ENCODE measurements at places on chromosomes 1 and 21. TPM values are rescaled to one million over a fixed set of nuclear protein-coding genes. Genes with fewer than 3 reads are reported as not detected.

The SPRR2F gene
- not detected for total RNA-seq

The CCDC27 gene
- total RNA-seq, result not detected

The C1orf210 gene
- not detected for total RNA-seq

The CTBS gene
- 11.4 TPM for total RNA-seq

The IL23R gene
- not detected for total RNA-seq

The SLC25A34 gene
- 5.4 TPM for total RNA-seq

The LCE1F gene
- not detected for total RNA-seq

The FAM43B gene
- 1.6 TPM for total RNA-seq

DNA sequence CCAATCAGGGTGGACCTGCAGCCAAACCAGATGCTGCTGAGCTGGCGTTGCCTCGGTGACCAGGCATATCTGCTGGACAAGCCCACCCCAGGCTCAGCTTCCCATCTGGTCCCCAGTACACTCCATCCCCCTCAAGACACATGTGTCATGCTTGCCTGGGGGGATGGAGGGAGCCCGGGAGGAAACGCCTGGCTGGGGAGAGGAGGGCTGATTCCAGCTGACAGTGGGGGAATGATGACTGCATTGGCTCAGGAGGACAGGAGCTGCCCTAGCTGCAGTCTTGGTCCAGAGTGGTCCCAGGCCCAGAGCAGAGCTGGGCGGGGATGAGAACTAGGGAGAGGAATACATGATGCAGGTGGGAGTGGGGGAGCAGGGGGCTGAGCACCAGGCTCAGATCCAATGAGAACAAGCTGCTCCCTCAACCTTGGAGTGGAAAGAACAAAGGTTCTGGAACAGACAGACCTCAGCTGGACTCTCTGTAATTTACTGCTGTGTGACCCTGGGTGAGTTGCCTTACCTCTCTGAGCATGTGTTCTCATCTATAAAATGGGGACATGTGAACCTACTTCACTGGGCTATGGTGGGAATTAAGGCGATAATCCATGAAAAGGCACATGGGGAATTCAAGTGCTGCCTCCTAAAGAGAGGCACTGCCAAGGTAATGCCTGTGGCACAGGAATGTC lies 23.1 kb upstream of the ECE1 start:
- peak; percentile 50 for DNase-seq

GRCh38 chr1:185627761-185628501 lies 106.3 kb upstream of the HMCN1 start:
- DNase-seq, result no peak

GRCh38 chr1:9539829-9540550 lies 725 bp downstream of the SLC25A33 start:
- DNase-seq, result peak; percentile 66

- peak; percentile 47 for DNase-seq
Measured at GRCh38 chr1:28208818-28209441, 23.9 kb downstream of the DNAJC8 start.

DNA sequence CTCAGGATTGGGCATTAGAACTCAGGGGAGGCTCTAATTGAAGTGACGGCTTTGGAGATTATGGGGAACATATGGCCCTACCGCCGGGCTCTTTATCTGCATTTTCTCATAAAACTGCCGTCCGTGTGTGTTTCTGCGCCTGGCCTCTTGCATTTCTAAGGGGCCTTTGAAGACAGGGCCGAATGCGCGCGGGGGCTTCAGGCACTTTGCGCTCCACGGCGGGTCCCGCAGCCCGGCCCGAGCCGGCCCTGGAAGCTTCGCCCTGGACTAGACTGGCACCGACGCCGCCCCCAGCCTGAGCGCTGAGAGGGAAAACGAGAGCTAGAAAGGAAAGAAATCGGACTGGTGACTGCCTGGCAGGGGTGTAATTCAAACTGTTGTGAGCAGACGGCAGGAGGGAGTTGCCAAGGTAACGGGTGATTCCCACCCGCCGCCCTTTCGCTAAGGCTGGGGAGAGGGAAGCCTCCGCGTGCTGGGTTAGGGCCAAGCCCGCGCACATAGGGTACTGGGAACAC lies 120.7 kb downstream of the LMX1A start:
- no peak for DNase-seq

DNA sequence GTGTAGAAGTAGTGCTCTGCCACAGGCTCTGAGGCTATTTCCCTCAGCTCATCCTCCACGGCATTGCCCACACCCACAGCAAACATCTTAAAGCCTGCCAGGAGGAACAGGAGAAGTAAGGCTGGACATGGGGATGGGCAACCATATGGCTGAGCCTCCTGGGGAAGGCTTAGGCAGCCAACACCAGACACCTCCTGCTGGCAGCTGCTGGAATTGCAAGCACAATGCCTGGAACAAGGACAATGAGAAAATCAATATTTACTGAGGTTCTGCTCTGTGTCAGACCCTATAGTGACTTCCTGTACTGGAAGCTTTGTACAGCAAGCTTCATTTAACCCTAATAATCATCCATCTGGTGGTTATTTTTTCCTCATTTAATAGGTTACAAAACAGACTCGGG lies 8.2 kb downstream of the MATN1 start:
- DNase-seq, result no peak

GRCh38 chr1:91621907-91622306 lies 121.3 kb downstream of the CDC7 start:
- no peak for DNase-seq

DNA sequence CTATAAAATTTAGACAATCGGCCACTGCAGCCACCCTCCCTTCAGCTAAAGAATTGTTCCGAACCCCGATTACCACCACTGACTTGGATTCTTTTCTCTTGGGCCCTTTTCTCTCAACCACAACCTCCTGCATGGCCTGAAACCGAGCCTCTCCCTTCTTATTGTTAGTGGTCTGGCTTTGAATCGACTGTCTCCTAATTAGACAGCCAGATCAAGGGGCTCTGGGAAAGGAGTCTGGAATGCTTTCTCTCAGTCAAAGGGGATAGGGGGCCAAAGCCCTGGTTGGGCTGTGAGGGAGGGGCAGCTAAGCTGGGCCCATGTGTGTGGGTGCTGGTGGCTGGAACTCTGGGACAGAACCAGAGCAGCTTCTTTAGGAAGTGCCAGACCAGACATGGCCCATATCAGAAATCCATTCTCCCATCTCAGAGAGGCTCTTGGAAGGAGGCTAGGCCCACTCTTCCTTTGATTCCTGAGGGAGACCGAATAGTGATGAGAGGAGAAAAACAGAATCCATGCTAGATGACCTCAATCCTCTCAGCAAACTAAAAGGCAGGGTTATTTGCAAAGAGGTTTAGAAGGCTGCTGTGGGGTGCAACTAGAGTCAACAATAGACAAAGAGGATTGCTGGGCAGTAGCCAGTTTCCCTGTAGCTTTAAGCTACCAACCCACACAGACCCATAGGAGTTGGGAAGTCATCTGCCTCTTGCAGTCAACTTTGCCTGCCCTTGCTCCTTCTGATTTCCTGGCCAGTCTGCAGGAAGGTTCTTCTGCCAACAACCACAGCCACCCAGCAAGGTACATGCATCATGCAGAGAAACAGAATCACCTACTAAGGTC lies 117.6 kb downstream of the AK5 start:
- no peak for DNase-seq

DNA sequence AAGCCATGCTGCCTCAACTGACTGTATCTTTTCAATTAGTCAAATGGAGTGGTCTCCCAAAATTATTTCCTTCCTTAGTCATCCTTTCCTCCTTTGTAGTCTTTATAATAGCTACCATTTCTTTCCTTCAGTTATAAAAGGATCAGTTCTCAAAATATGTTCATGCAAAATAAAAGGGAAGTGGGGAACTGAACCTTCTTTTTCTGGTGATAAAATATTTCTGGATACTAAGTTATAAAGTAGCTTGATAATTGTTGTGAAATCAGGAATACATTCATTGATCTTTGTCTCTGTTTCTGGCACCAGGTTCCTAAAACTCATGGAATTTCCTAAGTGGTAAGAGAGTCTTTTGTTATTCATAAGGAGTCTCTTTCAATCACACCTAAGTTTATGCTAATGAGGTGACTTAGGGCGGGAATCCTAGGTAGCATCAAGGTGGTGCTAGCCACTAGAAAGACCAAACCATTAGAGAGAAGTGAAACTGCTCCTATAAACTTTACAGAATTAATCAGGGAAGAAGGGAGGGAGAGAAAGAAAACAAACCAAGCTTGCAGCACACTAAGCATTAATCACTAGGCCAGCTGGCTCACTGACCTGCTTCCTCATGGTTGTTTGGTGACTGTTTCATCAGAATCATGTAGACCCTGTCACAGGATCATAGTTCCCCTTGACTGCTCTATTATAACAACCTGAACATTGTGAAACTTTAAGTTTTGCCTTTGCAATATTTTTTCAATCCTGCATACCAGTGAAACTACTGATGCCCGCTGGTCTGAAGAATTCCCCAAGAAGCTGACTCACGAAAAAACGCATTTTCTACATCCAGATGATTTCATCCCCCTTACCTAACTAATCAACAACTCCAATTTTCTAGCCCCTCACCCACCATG lies 161.6 kb upstream of the PTBP2 start:
- peak; percentile 30 for DNase-seq

DNA sequence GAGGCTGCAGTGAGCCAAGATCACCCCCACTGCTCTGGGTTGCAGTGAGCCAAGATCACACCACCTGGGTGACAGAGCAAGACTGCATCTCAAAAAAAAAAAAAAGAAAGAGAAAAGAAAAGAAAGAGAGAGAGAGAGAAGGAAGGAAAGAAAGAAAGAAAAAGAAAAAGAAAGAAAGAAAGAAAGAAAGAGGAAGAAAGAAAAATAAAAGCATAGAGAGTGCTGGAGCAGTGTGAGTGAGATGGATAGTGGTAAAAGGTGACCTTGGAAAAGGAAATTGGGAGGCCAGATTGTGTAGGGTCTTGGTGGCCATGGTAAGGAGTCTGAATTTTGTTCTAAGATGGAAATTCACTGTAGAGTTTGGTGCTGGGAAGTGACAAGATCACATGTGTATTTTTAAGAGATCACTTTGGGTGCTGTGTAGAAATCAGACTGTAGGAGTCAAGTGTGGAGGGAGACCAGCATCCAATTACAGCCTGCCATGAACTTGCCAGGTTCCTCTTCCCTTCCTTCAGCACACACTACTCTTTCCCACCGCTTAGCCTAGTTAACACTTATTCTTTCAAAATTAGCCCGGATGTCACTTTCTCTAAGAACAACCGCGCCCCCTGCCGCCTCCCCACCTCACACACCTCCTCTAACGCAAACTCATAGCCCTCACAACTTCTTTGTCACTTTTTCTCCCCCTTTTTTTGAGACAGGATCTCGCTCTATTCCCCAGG lies 17.9 kb downstream of the MTX1 start:
- DNase-seq, result peak; percentile 82

DNA sequence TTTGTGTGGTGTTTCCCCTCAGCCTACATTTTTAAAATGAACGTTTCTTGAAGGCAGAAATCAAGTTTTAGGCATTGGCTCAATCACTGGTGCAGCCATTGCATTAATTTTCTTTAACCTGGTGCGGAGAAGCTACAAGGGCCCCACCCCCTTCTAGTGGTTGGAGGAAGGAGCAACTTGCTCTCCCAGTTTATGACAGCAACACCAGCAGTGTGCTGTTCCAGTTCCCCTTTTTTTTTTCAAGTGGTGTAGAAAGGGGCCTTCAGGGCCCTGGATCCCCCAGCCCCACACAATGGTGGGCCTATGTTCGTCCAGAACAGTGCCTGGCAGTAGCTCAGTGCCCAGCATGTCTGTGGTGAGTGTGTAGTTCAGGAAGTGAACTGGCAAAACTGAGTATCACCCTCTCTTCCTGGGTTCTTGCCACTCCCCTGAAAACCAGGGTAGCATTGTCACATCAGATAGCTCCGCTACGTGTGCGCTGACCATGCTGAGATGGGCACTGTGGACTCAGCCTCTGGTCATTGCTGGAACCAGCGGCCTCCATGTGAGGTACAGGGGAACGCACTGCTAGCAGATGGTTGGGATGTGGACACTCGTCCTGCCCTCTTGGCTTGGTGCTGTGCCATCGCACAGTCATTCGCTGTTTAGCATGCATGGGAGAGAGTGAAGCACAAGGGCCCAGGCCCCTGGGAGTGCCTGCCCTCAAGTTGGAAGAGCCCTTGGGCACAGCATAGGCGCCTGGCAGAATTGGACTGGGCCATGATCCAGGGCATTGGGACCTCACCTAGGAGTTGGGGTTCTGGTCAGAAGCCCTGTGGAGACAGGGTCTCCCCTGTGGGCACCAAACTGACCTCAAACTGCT lies 7.2 kb downstream of the ARF1 start:
- peak; percentile 16 for DNase-seq

DNA sequence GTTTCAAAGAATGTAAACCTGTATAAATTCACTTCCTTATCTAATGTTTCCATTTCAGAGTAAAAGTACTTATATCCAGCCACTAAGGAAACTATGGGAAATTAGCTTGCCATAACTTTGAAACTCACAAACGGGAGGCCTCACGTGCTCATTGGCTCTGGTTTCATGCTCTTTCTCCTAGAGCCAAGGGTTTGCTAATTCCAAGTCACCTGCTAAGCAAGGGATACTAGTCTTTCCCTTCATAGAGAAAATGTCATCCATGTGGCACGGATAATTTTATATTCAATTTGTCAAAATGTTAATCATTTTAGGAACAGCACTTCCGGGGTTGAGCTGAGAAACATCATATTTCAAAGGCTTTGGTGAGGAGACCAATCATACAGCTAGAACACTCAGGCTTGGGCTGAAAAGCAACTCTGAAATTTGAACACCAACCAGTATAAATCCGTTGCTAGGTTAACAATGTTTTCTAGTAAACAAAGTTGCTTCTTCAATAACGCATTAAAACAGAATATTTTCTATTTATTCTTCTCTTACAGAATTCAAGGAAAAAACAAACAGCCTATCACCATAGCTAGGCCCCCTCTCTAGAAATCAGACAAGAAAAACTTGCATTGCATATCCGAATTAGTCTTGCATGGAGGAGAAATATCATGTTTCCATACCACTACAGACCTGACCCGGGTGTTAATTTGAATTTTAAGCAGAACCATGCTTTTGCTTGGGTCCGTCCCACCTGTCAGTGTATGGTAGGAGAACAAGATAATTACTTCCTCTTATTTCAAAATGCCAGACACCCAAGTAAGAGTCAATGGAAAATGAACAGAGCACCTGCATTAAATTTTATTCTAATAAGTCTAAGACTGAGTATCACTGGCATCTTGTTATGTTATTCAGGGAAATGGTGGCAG lies 196.1 kb upstream of the ESRRG start:
- DNase-seq, result no peak

- DNase-seq, result no peak
Measured at GRCh38 chr1:72100771-72101170, 181.6 kb downstream of the NEGR1 start.

- no peak for DNase-seq
Measured at GRCh38 chr1:46516200-46516950, 26.7 kb downstream of the DMBX1 start.

- no peak for DNase-seq
Measured at GRCh38 chr1:111448482-111448917, 556 bp downstream of the WDR77 start.

Data from left cardiac atrium (tissue), 4 donors.